ENCODE measurements at places on chromosomes 13 and 19. TPM values are rescaled to one million over a fixed set of nuclear protein-coding genes. Genes with fewer than 3 reads are reported as not detected.

DNA sequence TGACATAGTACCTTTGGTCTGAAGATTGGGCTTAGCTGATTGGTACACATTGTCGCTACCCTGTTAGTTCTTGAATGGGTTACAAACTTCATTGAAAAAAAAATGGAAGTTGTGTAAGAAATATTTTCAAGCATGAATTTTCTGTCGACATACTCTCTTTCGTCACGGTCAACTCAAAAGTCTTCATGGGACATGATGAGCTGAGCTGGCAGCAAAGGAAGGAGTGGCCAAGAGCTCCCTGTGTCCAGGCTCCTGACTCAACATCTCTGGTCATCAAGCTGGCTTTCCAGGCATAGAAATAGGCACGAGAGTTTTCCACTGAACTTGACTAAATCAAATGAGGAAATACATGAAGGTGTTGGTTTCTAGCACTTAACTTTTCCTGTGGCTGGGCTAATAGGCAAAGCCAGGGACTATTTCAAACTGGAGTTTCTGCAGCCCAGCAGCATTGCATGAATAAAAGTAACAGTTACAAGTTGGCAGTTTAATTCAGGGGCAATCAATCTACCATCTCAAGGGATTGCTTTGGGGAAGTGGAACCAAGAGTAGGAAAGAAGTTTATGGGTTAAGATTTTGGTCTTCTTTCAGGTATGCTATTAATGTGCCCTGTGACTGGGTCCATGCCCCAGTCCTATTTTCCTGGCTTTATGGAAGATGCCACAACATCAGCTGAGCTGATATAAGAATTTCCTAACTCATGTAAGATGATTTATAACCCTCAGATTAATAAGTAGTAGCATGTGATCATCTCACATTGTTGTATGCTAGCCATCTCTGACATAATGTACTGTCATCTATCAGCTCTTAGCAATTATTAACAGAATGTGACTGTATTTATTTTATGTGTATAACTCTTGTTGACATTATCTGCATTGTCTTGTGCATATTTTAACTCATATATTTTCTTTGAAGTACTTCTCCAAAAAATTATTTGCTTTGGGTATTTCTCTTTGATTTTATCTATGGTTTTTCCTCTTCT, 385.8 kb downstream of the DLEU7 start:
- no peak for DNase-seq

Gene ATP7B
- total RNA-seq: 0.40 TPM

Gene ARHGAP35
- 20.3 TPM for total RNA-seq

- DNase-seq: no peak
Measured at GRCh38 chr13:39016087-39016486, 21.8 kb downstream of the PROSER1 start.

GRCh38 chr13:22114630-22115311, 443.9 kb downstream of the FGF9 start:
- DNase-seq: no peak

GRCh38 chr19:48192750-48193149, 22.3 kb downstream of the ZSWIM9 start:
- DNase-seq: no peak

- DNase-seq: no peak
Measured at GRCh38 chr13:22162889-22163288, 492.0 kb downstream of the FGF9 start.

GRCh38 chr19:808423-808775, 11.1 kb downstream of the PTBP1 start:
- DNase-seq: no peak

- no peak for DNase-seq
Measured at GRCh38 chr19:45761714-45762113, 7.3 kb downstream of the SIX5 start.

- no peak for DNase-seq
Measured at GRCh38 chr13:60267498-60268202, 103.9 kb upstream of the DIAPH3 start.

Gene C19orf81
- 0.69 TPM for total RNA-seq

Gene ZNF534
- not detected for total RNA-seq

DNA sequence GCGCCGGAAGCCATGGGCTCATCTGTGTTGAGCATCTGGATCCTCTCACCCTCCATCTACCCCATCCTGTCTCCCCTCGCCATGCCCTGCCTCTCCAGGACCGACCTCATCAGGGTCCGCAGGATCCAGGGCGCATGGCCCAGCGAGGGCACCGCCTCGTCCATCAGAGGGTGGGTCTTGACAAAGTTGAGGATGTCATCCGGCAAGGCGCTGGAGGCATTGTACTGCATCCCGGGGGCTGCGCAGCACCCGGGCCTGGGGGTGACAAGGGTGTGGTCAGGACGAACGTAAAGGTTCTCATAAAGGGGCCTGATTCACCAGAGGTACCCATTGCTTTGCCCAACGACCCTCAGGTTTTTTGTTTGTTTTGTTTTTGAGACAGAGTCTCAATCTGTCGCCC, 9.5 kb downstream of the SEMA6B start:
- DNase-seq: no peak

- DNase-seq: no peak
Measured at GRCh38 chr19:3695986-3696659, 4.1 kb downstream of the PIP5K1C start.

DNA sequence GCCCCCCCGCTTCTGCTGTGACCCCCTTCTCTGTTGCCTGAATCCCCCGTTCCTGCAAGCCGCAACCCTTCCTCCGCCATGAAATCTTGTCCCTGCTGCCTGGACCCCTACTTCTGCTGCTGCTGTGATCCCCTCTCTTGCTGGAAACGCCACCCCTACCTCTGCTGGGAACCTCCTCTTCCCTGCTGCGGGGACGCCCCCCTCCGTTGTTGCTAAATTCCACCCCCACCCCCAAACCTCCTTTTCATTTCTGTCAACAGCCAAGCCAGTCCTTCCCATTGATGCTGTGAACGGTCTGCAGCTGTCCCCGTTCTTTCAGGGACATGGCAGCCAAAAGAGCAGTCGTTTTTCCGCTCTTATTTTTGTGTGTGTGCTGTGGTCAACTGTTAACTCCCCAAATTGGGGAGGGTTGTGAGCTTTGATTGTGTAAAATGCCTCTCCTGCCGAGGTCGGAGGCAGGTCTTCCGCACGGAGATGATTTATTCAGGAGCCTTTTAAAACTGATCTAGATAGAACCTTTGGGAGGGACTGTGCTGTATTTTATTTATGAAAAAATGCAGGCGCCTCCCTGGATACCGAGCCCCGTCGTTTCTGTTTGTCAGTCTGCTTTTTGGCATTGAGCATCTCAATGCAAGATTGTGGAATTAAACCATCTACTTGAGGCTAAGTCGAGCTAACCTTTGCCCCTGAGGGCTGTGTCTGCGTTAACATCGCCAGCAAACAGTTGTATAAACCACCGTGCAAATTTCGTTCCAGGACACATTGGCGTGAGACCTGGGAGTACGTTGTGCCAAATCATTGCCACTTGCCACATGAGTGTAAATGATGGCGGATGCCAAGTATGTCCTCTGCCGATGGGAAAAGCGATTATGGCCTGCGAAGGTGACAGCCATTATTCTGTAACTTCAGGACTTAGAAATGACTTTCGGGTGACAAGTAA, 27.9 kb upstream of the NDUFS7 start:
- DNase-seq: no peak

Gene DAND5
- not detected for total RNA-seq

Gene ZNF154
- 27.9 TPM for total RNA-seq

Gene ZNF835
- total RNA-seq: 5.5 TPM

Gene LGALS7
- not detected for total RNA-seq

DNA sequence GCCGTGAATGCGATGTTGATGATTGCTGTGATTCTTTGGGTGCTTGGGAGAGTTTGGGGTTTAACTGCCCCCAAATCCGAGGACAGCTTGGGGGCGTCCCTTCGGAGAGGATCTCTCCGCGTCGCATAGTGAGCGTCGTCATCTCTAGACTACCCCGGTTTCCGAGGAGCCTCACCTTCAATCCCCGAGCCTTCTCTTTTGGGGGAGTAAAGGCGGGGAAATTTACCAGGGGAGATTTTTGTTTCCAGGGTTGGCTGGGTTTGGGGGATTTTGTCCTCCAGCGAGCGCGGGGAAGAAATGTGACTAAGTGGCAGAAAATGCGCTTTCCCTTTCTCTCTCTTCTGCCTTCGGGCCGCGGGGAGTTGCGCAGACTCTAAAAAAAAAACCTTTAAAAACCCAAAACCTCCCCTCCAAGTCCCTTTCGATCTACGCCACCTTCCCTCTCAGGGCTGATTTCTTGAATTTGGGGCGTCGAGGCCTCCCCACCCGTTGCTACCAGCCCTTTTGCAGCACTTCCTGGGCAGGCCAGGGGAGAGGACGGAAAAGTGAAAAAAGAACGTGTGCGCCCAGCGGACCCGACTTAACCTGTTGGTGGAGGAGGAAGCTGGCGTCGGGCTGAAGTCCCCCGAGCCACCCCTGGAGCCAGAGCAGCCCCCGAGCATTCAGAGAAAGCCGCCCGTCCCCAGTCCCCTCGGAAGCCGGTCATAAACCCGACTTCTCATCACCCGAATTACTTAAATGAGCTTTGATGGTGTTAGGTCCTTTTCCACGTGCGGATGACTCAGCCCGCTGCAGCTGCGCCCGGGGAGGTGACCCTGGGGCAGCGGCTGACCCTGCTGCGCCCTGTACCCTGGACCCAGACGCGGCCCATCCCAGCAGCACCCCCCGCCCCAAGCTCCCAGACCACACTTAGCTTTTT, 17.7 kb downstream of the NFIX start:
- no peak for DNase-seq

Gene DHDH
- not detected for total RNA-seq

Gene XRCC1
- total RNA-seq: 34.5 TPM

Gene KLHL1
- not detected for total RNA-seq

Gene ZNF573
- 18.7 TPM for total RNA-seq

- no peak for DNase-seq
Measured at GRCh38 chr13:49521224-49521623, 25.5 kb downstream of the PHF11 start.

Gene HCST
- 2.9 TPM for total RNA-seq

- DNase-seq: no peak
Measured at GRCh38 chr13:21671620-21672286, 880 bp downstream of the FGF9 start.

- DNase-seq: no peak
Measured at GRCh38 chr13:42638886-42639285, 64.9 kb downstream of the TNFSF11 start.

DNA sequence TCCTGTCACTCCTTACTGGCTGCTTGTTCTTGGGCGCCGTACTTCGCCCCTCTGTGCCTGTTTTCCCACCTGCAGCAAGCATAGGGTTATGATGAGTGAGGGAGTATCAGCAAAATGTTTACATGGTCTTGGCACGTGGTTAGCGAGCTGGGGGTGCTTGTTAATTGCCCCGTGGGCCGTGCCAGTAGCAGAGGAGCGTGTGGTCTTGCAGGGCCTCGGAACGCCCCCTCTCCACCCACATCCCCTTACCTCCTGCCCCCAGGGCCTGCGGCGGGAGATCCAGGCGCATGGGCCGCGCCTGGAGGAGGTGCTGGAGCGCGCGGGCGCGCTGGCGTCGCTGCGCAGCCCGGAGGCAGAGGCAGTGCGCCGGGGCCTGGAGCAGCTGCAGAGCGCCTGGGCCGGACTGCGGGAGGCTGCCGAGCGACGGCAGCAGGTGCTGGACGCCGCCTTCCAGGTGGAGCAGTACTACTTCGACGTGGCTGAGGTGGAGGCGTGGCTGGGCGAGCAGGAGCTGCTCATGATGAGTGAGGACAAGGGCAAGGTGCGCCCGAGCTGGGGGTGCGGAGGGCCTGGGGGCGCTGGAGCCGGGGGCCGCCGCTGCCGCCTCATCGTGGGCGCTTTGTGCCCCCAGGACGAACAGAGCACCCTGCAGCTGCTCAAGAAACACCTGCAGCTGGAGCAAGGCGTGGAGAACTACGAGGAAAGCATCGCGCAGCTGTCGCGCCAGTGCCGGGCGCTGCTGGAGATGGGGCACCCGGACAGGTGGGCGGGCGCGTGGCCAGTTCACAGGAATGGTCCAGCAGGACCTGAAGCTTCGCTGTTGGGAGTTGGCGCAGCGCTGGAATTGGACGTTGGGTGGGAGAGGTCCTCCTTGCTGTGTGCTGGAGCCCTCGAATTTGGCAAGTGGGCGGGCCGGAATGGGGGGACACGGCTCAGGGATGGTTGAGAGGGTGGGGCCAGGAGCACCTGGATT, 22.5 kb upstream of the SHKBP1 start:
- no peak for DNase-seq

GRCh38 chr13:33728271-33729037, 89.5 kb upstream of the RFC3 start:
- DNase-seq: no peak

DNA sequence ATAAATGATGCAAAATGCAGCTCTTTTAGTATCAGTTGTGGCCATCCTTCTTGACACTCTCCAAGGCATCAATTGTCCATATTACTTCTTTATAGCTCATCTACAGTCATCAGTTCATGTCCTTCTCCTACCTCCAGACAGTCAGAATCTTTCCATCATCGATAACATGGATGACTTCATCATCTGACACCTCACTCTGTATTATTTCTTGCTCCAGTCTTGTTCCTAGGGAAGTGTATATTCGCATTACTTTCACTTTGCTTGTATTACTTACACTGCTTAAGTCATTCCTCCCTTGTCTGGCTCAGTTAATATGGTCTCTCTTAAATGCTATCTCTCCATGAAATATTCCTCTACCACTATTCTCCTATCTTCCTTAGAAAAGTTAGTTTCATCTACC, 999.1 kb upstream of the SLC10A2 start:
- no peak for DNase-seq

DNA sequence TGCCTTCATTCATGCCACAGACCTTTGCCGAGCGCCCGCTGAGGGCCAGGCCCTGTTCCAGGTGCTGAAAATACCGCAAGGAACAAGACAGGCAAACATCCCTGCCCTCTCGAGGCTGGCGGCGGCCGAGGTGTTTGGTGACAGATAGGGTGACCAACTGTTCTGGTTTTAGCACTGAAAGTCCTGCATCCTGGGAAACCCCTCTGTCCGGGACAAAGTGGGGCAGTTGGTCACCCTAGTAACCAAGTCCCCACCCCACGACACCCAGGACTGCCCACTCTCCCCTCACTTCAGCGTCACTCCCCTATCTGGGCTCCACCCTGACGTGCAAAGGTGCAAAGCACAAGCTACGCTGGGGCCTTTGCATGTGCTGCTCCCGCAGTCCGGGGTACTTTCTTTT, 17.3 kb downstream of the ZBTB7A start:
- DNase-seq: no peak

Gene ZNF442
- total RNA-seq: 8.7 TPM

Gene PSG3
- total RNA-seq: not detected

- DNase-seq: no peak
Measured at GRCh38 chr13:78121459-78122348, 203.1 kb upstream of the EDNRB start.

- DNase-seq: no peak
Measured at GRCh38 chr19:58578012-58578925, 5.1 kb upstream of the MZF1 start.

Measured in activated B cell treated with CpG ODN at 0.5 μM for 24 hours (primary cell).